SHP77 treated with DMSO at 0.1 percent for 48 hours (cell line): ENCODE measurements at places on chromosomes 3 and 15.

DNA sequence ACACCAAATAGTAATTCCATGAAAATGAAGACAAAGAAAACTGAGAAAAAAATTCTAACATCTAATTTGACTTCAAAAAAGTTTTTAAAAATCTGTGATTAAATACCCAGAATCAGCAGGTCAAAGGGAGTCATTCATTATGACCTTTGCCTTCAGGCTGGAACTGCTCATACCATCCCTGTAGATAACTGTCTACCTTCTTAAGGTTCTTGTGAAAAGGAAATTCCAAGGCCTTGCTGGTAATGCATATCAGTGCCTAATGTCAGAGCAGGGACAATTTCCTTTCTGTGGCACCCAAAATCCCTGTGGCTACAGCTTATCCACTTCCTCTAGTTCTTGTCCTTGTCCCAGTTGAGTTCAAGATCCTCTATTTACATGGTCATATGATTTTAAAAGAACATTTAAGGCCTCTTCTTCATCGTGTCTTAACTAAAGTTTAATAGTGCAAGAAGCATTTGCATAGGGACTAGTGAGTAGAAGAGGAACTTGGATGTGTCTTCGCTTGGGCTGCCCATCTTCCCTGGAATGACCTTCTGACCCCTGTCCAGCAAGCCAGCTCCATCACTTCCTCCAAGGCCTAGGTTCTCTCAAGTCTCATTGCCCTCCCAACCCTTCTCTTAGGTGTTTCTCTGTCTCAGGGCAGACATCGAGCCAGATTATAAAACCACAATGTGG lies 8.7 kb upstream of the PLCL2 start:
- DNase-seq: no peak

DNA sequence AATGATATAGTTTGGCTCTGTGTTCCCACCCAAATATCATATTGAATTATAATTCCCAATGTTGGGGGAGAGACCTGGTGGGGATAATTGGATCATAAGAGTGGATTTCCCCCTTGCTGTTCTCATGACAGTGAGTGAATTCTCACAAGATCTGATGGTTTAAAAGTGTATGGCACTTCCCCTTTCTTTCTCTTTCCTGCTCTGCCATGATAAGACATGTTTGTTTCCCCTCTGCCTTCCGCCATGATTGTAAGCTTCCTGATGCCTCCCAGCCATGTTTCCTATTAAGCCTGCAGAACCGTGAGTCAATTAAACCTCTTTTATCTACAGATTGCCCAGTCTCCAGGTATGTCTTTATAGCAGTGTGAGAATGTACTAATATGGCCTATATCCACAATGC lies 126.7 kb upstream of the GMNC start:
- no peak for DNase-seq

DNA sequence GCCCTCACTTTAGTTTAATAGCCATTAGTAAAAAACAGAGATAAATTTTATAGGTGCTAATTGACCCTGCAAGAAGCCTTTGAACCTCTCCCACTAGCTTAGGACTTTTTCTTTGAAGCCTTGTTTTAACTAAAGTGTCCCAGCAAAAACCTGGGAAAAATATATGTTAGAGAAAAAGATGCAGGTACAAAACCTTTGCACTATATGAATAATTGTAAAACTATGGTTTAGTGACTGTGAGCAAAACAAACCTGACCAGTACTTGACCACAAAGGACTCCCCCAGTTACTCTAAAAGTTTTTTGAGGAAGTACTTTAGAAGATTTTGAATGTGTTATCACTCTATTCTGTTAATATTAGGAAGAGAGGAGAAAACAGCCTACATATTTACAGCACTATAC lies 123.3 kb upstream of the TP63 start:
- no peak for DNase-seq

- no peak for DNase-seq
Observed at GRCh38 chr15:74277242-74277810, 41.2 kb downstream of the CCDC33 start.

GRCh38 chr15:27358751-27359434 lies 387.9 kb downstream of the GABRG3 start:
- no peak for DNase-seq

GRCh38 chr3:52007291-52007690 lies 11.6 kb upstream of the RPL29 start:
- DNase-seq: no peak

- no peak for DNase-seq
Observed at GRCh38 chr15:99478977-99479376, 86.8 kb upstream of the MEF2A start.

- no peak for DNase-seq
Observed at GRCh38 chr3:193832833-193833413, 239.9 kb downstream of the OPA1 start.

GRCh38 chr3:45724911-45725310 lies 35.7 kb downstream of the SACM1L start:
- DNase-seq: no peak

DNA sequence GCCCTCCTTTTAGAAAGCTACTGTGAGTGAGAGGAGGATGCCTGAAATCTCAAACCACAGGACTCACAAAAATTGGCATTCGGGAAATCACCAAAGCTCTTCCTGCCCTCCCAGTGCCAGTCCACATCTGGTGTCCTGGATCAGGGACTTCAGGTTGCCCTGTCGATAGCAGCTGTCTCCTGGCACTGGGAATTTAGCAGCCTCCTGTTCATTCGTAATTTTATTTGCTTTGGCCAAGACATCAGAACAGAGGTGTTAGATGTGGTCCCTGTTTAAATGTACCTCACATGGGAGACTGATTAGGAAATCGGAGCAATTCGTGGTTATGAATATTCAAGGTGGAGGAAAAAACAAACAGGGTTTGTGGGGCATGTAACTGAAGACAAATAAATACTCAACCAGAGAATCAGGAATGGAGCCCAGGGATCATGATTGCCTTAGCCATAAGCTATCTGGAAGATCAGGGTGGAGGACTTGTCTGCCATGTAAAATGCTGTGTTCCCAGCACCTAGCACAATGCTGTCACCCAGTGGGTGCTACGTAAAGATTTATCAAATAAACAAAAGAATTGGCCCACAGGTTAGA lies 265.2 kb upstream of the PROK2 start:
- no peak for DNase-seq

GRCh38 chr3:63877737-63878393 lies 14.2 kb downstream of the ATXN7 start:
- no peak for DNase-seq

DNA sequence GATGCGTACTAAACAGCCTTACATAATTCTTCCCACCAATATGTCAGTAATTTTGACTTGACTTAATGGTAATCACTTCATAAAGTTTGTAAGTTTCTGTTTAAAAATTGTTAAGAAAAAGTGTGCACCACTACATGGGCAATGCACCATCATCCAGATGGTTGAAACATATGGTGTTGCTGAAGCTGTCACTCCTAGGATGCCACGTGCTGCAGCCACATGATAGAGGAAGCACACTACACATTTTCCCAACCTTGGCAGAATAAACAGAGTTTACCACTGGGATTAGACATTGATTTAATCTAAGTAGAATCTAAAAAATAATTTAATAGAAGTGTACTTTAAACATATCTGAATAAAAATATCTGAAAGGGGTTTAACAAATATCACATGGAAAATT lies 1209.9 kb downstream of the NSUN3 start:
- no peak for DNase-seq

DNA sequence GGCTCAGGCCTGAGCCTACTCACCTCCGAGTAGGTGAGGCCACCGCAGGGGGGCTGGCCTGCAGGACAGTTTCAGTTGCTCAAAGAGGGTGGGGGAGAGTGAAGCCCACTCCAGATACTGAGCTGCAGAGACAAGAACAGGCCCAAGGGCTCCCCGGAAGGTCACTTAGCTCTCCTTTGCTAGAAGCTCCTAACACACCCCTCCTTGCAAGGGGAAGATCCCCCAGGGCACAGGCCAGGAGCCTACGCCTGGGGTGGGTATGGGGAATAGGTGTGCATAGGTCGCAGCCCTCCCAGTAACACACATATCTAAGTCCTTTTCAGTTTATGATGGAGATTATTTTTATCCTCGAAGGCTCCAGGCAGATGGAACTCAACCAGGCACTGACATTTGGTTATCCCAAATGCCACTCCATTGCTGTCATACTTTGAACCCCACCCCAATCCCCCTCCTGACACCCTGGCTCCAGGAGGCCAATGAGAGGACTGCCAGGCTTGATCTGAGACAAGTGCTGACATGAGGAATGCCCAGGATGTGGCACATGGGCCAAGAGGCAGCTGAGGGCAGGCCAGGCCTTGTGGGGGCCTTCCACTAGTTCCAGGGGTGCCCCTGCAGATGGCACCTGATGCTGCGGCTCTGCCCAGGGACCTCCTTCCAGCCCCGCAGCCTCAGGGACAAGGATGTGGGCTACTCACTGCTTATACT lies 1.1 kb upstream of the MUSTN1 start:
- DNase-seq: no peak

GRCh38 chr15:56805466-56806147 lies 72.3 kb upstream of the ZNF280D start:
- DNase-seq: no peak
